ENCODE measurements at places on chromosomes 3 and 15.

GRCh38 chr3:151925419-151925818, 52.0 kb downstream of the SUCNR1 start:
- no peak for DNase-seq

DNA sequence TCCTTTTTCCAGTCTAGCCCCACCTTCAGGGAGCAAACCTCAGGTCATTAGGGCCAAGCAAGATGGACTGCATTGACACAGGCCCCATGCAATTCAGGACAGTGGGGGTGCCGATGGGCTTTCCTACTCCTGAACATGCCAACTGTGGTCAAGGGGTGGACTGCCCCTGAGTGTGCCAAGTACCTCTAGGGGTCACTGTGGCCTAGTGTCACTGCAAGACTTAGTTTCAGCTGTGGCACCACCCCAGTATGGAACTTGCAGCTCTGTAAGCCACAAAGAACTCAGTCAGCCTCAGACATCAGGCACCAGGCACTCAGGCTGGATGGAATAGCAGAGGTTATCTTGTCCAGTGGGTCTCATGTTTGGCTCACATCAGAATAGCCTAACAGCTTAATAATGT, 32.3 kb downstream of the EXOG start:
- DNase-seq = no peak

DNA sequence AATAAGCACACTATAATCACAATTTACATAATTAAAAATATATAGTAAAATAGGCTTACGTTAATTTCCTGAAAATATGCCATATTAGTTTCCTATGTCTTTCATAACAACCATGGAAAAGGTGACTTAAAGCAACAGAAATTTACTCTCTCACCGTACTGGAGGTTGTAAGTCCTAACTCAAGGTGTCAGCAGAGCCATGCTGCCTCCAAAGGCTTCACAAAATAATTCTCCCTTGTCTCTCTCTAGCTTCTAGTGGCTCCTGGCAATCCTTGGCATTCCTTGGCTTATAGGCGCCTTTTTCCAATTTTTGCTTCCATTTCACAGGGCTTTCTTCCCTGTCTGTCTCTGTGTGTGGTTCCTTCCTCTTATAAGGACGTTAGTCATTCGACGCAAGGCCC, 7.6 kb downstream of the SI start:
- no peak for DNase-seq

GRCh38 chr3:186259612-186260383, 102.2 kb downstream of the DGKG start:
- peak; percentile 72 for DNase-seq

DNA sequence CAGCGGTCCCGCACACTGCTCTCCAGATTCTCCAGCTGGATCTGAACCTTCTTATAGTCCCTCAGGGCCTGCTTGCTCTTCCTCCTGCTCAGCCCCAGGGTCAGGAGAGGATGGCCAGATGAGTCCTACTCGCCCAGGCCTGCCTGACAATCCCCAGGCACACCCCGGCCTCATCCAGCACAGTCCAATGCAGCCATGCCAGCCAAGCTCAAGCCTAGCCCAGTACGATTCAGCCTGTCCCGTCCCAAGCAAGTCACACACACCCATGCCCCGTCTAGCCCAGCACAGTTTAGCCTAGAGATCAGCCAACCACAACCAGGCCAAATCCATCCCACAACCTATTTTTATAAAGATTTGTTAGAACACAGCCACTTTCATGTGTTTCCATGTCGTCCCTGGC, 16.8 kb downstream of the PLXNB1 start:
- no peak for DNase-seq

GRCh38 chr3:110577854-110578253, 493.8 kb upstream of the NECTIN3 start:
- no peak for DNase-seq

GRCh38 chr3:11591002-11591355, 52.7 kb downstream of the VGLL4 start:
- DNase-seq = no peak

- no peak for DNase-seq
Measured at GRCh38 chr3:178875157-178875556, 196.5 kb downstream of the ZMAT3 start.

GRCh38 chr3:88678747-88679146, 428.7 kb upstream of the EPHA3 start:
- no peak for DNase-seq

DNA sequence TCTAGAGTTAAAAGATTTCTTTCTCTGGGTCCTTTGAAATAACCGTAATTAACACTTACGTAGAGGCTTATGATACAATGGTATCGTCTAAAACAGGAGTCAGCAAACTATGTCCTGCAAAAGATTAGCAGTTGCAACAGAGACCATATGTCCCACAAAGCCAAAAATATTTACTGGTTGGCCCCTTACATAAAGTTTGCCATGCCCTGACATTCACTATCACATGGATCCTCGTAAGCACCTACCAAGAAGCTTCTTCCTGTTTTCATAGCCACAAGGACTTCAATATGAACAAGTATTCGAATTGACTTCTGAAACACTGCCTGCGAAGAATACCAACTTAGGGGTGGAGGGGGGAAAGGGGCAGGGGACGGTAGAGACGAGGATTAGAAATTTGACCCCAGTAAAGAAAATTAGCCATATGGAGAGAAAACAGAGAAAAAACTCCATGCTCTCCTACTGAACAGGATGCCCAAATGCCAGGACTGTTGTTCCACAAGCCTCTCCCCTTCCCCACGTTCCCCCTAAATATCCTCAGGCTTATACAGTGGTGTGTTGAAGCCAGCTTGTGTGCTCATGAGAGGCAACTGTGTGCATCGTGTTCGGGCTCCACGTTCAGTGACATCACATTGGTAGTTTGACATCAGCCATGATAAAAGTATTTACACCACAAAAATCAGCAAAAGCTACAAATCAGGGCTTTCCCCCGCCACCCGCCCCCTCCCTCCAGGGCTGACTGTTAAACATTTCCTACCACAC, 144.1 kb upstream of the HES1 start:
- no peak for DNase-seq

- DNase-seq = no peak
Measured at GRCh38 chr3:131494706-131495105, 8.1 kb downstream of the MRPL3 start.

DNA sequence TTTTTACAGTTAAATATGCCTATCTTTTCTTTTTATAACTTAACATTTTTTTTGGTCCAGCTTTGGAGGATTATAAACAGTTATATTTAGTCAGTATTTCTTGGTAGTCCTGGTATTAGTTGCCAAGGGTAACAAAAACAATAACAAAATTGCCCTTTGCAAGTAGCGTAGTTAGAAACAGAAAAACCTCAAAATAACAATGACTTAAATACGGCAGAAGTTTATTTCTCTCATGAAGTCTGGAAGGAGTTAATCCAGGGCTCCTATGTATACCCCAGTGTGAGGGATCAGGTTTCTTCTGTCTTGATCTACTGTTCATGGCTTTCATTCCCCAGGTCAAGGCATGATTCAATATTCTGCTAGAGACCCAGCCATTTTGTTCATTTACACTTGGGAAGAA, 14.1 kb upstream of the MYH15 start:
- DNase-seq = no peak

DNA sequence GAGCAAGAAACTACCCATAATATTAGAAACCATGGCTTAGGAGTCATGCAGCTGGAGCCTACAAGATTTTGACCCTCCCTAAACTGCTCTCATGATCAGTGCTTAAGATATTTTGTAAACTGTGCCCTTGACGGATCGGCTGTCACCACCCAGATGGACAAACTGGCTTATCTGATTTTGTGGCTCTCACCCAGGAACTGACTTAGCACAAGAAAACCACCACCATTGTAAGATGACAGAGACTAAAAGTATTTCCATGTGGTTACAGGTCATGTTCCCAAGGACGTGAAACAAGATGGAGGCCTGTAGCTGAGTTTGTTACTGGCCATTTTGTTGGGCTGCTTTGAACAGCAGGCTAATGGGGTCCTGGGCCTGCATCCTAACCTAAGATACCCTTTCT, 940.9 kb downstream of the OTOL1 start:
- DNase-seq = no peak

GRCh38 chr3:144164352-144164751, 192.7 kb downstream of the DIPK2A start:
- DNase-seq = no peak

GRCh38 chr3:72421126-72421525, 427.1 kb downstream of the SHQ1 start:
- no peak for DNase-seq

GRCh38 chr3:12470111-12470510, 14.2 kb upstream of the TSEN2 start:
- DNase-seq = no peak

GRCh38 chr3:13317596-13318320, 102.4 kb downstream of the NUP210 start:
- no peak for DNase-seq

DNA sequence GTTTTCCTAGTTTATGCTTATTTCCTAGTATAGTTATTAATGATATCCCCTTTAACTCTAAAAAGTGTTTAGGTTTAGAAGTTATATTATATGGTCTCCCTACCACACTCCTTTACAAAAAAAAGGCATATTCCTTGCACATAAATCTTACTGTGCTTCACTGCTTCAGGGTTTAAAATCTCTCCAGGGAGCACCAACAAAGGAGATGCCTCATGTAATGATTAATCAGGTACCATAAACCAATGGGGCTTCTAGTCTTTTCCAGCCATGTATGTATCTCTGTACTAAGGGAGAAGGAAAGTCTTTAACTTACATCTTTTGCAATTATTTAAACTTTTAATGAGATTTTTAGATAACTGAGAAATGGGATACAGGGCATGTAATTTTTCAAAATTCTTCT, 91.5 kb upstream of the RBMS3 start:
- DNase-seq = no peak

DNA sequence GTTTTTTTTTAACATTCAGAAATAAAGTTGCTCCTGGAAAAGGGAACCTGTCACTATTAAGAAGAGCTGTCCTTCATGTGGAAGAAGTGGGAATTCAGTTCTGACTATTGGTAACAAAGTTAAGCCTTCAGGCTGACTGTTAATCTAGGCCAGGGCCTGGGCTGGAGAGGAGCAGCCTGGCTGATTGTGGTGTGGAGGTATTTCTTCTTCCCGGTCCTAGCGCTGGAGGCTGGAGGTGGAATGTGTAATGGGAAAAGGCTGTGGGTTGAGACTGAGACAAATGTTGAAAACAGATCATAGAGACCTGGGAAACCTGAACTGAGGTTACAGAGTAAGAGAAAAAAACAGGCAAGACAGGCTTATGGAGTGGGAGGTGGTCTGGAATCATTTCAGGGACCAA, 23.8 kb upstream of the SH3BP5 start:
- no peak for DNase-seq

DNA sequence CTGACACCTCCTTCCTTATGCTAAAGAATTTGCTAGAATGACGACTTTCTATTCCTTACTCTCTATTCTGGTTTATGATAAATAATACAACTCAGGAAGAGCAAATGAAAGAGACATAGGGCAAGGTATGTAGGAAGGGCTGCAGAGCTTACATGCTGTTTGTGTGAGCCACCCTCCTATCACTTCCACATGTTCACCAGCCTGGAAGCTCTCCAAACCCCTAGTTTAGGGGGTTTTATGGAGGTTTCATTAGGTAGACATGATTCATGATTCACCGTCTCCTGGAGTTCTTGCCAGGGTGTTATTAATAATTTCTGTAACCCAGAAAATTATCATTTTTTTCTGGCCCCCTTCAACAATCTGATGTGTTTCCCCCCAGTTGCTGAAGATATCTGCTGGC, 172.1 kb upstream of the COL8A1 start:
- DNase-seq = no peak

- no peak for DNase-seq
Measured at GRCh38 chr15:97849183-97849582, 111.3 kb upstream of the ARRDC4 start.

GRCh38 chr15:63968700-63969099, 77.6 kb downstream of the DAPK2 start:
- DNase-seq = no peak

- no peak for DNase-seq
Measured at GRCh38 chr15:55770806-55771205, 27.9 kb upstream of the PRTG start.

- DNase-seq = no peak
Measured at GRCh38 chr3:17656264-17656663, 86.2 kb downstream of the TBC1D5 start.
